Right cardiac atrium (tissue), 5 donors: ENCODE measurements at places on chromosomes 16 and 17. TPM values are rescaled to one million over a fixed set of nuclear protein-coding genes. Genes with fewer than 3 reads are reported as not detected.
A peak's percentile ranks its signal among the peaks of the same experiment; 100 is the strongest.

GRCh38 chr17:74671031-74671771, 41.5 kb downstream of the CD300LF start:
- peak; percentile 86 for DNase-seq

The ABCC12 gene
- not detected for total RNA-seq

The HAS3 gene
- 0.89 TPM for total RNA-seq

The SNX20 gene
- total RNA-seq: 1.3 TPM

The CES3 gene
- total RNA-seq: 1.3 TPM

GRCh38 chr17:78226759-78227454, 4.5 kb upstream of the TMEM235 start:
- no peak for DNase-seq

The ABCC6 gene
- 5.7 TPM for total RNA-seq

The KRTAP3-3 gene
- not detected for total RNA-seq

DNA sequence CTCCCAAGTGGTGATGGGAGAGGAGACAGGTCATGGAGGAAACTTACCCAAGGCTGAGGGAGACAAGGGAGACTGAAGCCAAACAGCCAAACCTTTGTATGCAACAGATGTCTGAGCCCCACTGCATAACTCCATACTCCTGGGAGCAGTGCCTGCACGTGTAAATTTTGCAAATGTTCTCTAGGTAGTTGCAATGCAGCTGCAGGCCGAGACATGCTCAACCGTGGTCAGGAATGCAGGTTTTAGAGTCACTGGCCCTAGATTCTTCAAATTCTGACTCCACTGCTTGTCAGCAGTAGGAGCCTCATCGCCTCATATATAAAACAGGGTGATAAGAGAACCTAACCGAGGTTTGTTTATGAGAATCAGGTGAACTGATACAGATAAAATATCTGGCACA, 11.5 kb downstream of the DYNLRB2 start:
- DNase-seq: no peak

The AURKB gene
- total RNA-seq: not detected

DNA sequence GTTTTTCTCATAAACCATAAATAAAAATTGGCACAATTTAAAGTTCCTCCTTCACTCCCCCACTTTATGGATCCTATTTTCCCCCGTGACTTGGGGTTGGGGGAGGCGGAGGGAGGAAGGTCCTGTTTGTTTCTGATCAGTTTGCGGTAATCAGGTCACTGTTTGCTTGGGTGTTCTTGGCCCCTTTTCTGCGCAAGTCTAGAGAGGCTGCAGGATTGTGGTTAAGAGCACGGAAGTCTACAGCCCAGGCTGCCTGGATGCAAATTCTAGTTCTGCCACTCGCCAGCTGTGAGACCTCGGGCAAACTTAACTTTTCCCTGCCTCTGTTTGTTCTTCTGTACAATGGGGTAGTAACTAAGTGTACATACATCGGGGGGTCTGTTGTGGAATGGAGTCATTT, 12.1 kb downstream of the ATP2C2 start:
- no peak for DNase-seq

GRCh38 chr17:381516-381915, 28.9 kb upstream of the RPH3AL start:
- no peak for DNase-seq

The NPIPB6 gene
- total RNA-seq: not detected

The LGALS3BP gene
- 439 TPM for total RNA-seq

The NPB gene
- total RNA-seq: 0.14 TPM

- DNase-seq: no peak
These were observed 21.2 kb upstream of the PIRT start for GRCh38 chr17:10859051-10859450.

DNA sequence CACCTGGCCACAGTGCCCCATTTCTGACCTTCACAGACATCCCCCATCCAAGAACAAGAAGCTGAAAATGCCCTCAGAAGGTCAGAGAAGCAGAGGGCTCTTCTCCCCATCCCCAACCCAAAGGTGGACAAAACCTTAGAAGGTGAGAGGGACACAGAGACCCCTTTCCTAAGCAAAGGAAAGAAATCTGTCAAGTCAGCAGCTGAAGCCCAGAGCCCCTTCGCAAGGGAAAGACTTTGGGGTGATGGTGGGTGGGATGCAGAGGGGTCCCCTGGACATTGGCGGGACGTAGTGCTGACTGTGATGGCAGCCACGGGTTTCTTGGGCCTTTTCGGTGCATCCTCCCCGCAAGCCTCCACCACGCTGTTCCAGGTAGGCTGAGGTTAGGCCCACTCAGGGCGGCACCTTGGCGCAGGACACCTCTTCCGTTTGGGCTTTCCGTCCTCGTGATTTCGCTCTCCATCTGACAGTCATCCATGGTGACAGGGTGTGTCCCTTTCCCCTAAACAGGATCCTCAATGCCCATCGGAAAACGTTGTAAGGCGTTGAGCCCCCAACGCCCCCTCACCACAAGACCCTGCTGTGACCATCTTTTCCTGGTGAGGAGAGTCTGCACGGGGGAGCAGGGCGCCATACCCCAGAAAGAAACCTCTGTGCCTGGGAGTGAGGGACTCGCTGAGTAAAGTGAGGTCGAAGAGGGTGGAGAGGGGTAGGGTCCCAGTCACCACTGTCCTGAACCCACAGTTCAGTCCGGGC, 10.7 kb upstream of the GSDMA start:
- peak; percentile 39 for DNase-seq

- no peak for DNase-seq
These were observed 105.5 kb downstream of the KPNA2 start for GRCh38 chr17:68141050-68141449.

DNA sequence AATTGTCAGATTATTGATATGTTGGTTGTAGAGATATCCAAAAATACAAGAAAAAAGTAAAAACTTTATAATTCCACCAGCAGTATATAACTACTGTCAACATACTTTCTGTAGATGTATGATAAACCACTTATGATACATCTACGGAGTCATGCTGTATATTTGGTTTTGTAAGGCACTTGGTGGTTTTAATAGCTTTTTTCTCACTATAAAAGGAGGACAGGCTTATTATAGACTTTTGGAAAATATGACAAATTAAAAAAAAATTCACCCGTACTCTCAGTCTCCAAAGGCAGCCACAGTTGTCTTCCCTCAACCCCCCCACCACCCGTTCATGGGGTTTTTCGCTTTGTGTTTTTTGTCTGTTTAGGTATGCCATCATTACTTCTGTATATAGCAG, 14.8 kb downstream of the RAI1 start:
- DNase-seq: no peak

GRCh38 chr16:56318827-56319140, 106.6 kb downstream of the AMFR start:
- DNase-seq: no peak

DNA sequence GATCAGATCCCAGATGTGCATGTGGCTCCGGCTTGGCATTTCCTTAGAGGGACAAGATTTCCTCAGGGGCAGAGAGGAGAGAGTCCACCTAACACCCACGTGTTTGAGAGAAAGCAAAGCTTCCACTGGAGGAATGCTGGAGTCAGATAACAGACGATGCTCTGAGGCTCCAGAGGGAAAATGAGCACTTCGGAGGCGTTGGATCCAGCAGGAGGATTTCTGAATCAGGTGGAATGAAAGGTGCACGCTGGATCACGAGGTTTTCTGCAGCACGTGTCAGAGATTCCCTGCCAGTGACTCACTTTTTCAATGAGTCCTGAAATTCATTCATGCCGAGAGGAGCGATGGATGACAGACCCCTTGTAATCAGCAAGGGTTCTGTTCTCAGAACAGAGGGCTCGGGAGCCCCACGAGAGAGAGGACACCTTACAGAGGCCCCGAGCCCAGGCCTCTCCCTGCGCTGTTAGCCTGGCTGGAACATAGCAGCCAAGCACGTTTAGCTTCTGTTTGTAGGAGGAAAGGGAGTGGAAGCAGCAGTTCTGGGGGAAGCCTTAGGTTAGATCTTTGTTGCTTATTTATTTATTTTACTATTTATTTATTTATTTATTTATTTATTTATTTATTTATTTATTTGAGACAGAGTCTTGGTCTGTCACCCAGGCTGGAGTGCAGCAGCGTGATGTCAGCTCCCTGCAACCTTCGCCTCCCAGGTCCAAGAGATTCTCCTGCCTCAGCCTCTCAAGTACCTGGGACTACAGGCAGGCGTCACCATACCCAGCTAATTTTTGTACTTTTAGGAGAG, 49.3 kb upstream of the JPH3 start:
- no peak for DNase-seq

- no peak for DNase-seq
These were observed 54.6 kb downstream of the TBC1D16 start for GRCh38 chr17:79981090-79981489.

The ABCA3 gene
- 11.3 TPM for total RNA-seq

- no peak for DNase-seq
These were observed 5.7 kb downstream of the GPR179 start for GRCh38 chr17:38338053-38338452.

The SECTM1 gene
- total RNA-seq: 2.8 TPM

The ASIC2 gene
- total RNA-seq: not detected

GRCh38 chr16:48235058-48235555, 9.0 kb upstream of the LONP2 start:
- DNase-seq: no peak

- DNase-seq: peak; percentile 73
These were observed 3.4 kb downstream of the STH start for GRCh38 chr17:46002311-46002972.

The KRTAP3-1 gene
- not detected for total RNA-seq

- DNase-seq: peak; percentile 80
These were observed 1.8 kb downstream of the SLC12A4 start for GRCh38 chr16:67966549-67967182.

DNA sequence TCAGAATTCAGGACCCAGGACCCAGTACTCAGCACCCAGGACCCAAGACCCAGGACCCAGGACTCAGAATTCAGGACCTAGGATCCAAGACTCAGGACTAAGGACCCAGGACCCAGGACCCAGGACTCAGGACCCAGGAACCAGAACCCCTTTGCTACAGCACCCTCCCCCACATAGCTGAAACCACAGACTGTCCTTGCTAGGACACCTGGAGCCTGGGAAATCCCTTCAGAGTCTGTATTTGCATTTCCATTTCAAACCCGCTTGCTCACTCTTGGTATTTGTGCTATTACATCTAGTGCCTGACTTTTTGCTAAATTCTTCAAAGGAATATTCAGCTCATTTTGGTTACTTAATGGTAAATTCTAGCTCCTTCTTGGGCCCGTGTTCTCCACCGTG, 275.8 kb upstream of the MAF start:
- DNase-seq: no peak

DNA sequence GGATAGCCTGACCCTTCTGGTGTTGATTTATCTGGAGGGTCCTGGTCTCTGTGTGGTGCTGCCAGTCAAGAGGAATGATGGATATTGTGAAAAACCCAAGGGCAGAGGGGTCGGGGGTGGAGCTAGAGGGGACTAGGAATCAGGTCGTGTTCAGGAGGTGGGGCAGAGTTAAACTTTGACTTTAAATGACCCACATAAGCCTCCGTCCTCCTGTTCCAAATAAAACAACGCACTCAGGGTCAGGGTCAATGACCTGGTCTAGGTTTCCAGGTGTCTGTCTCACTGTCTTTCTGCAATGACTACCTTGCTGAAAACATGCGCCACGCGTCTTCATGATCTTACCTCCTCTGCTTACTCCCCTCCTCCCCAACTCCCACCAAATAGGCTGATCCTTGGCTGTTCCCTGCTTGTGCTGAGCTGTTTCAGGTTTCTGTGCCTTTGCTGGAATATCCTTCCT, 14.7 kb downstream of the AOC3 start:
- no peak for DNase-seq

DNA sequence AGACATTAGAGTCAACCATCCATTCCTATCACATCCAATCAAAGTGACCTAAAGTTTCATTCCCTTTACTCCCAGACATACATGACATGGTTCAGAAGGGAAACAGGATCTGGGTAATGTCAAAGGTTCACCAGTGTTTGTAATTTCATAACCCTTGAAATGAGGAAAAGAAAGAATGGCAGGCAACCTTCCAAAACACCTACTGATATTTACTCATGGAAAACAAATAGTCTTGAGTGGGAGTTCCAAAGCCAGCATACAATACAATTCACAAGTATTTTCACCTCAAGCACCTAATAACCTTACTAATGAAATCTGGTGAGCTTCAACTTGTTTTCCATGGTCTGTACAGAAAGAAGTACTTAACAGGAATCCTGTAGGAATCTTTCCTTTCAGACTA, 72.5 kb upstream of the AXIN2 start:
- DNase-seq: no peak

The SYCE1L gene
- 2.9 TPM for total RNA-seq

DNA sequence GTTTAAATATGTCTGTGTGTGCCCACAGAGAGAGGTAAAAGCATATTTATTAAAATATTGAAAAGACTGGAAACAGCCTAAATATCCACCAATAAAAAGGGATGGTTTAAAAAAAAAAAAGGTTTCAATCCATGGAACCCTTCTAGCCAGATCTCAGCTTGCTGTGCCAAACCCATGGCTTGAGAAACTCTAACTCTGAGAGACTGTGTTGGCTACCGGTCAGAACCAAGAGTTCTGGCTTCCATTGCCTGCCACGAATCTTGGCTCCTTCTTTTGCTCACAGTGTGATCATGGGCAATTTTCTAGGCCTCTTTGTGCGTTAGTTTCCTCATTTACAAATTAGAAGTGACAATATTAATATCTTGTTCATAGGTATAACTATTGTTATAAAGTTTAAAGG, 201.3 kb upstream of the IRX3 start:
- DNase-seq: peak; percentile 58

GRCh38 chr16:74078511-74079231, 217.9 kb upstream of the PSMD7 start:
- DNase-seq: no peak

GRCh38 chr17:17356149-17356930, 53.2 kb downstream of the NT5M start:
- peak; percentile 75 for DNase-seq

DNA sequence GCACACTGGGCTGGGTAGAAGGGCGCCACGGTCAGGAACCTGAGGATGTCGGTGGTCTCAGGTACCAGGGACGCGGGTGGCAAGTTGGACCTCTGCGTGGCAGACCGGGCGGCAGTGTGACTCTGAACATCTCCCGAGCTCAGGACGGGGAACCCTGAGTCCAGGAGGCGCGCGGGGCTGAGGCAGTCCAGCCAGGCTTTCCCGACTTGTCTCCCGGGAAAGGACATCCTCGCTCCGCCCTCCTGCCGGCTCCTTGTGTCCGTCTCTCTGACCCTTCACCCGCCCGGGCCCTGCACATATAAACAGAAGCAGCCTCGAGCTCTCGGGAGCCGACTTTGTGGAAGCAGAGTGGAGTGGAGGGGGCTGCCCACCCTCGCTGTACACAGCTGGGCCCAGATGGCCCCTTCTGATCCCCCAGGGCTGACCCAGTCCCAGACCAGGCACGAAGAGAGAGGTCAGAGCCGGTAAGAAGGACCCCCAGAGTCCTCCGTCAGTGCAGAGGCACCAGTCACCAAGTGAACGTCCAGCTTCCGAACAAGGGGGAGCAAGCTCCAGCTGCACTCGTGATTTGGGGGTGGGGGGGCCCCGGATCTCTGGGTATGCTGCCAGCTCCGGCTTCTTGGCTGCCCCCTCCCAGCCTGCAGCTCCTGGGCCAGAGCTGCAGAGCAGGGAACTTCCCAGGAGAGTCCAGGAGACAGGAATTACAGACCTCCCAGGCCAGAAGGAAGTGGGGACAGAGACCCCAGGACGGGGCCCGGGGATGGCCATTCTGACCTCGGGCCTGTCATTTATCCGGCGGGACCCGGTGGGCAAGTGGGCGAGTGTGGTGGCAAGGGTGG, 8.5 kb upstream of the P2RX1 start:
- DNase-seq: peak; percentile 48

The TBC1D3E gene
- not detected for total RNA-seq

- DNase-seq: no peak
These were observed 42.3 kb downstream of the CMC2 start for GRCh38 chr16:80964351-80964750.
